ENCODE measurements at places on chromosomes 16 and 17. TPM values are rescaled to one million over a fixed set of nuclear protein-coding genes. Genes with fewer than 3 reads are reported as not detected.

GOSR2 gene
- 45.9 TPM for total RNA-seq

TBC1D3K gene
- not detected for total RNA-seq

SMIM36 gene
- not detected for total RNA-seq

TBC1D28 gene
- not detected for total RNA-seq

GRCh38 chr17:49018116-49018612 lies 21.0 kb downstream of the IGF2BP1 start:
- no peaks in the 10 kb centered on the region for H3K36me3 ChIP-seq
- H3K27me3 ChIP-seq, result peaks cover 20% of the 10 kb centered on the region
- peaks cover 15% of the 10 kb centered on the region for H3K4me1 ChIP-seq
- no peak overlapping the region for H3K4me3 ChIP-seq
- no peak overlapping the region for H3K27ac ChIP-seq

- peak overlapping the region; percentile 89 for H3K27ac ChIP-seq
- H3K4me1 ChIP-seq, result peaks cover 27% of the 10 kb centered on the region
Measured at GRCh38 chr16:49855280-49855821, 561 bp downstream of the ZNF423 start.

GRCh38 chr16:75012380-75013081 lies 13.7 kb downstream of the ZNRF1 start:
- no peaks in the 10 kb centered on the region for H3K36me3 ChIP-seq
- peaks cover 60% of the 10 kb centered on the region for H3K4me1 ChIP-seq
- peak overlapping the region; percentile 92 for H3K27ac ChIP-seq
- H3K4me3 ChIP-seq, result no peak overlapping the region
- H3K27me3 ChIP-seq, result no peaks in the 10 kb centered on the region
